ENCODE measurements at places on chromosomes 12 and 14.

DNA sequence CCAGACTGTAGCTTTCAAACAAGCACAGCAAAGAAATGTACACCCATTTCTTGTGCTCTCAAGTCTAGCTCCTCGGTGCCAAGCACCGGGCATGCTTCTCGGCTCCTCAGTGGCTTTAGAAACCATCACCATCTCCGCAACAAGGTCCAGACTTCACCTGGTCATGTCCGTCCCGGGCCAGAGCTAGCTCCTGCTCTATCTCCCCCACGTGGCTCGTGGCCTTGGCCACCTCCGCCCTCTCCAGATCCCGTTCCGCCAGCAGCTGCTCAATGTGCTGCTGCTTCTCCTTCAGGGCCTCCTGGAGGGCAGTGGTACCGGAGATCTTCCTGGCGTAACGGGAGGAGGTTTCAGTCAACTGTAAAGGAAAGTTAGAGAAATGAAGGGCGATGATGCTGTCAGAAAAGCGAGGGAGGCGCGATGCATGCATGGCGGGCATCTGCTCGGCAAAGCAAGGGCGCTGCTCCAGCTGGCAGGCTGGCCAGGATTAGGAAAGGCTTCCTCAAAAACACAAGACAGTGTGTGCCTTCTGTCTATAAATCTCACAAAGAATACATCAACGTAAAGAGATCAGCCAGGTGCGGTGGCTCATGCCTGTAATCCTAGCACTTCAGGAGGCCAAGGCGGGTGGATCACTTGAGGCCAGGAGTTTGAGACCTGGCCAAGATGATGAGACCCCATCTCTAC, 67.4 kb downstream of the CLIP1 start:
- DNase-seq, result no peak

DNA sequence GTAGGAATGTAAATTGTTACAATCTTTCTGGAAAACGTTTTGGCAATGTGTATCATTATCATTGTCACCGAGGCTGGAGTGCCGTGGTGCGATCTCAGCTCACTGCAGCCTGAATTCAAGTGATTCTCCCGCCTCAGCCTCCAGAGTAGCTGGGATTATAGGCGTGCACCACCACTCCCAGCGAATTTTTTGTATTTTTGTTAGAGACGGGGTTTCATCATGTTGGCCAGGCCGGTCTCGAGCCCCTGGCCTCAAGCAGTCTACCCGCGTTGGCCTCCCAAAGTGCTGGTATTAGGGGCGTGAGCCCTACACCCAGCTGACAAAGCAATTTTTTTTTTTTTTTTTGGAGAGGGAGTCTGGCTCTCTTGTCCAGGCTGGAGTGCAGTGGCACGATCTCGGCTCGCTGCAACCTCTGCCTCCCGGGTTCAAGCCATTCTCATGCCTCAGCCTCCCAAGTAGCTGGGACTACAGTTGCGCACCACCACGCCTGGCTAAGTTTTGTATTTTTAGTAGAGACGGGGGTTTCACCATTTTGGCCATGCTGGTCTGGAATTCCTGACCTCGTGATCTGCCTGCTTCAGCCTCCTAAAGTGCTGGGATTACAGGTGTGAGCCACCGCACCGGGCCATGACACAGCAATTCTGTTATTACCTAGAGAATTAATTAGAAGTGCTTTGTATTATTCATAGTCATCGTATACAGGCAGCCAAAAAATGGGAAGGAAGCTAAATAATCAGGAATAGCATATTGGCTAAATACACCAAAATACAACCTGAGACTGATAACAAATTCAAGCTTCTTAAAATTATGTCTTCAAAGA, 1.2 kb downstream of the ACTR6 start:
- no peak for DNase-seq

DNA sequence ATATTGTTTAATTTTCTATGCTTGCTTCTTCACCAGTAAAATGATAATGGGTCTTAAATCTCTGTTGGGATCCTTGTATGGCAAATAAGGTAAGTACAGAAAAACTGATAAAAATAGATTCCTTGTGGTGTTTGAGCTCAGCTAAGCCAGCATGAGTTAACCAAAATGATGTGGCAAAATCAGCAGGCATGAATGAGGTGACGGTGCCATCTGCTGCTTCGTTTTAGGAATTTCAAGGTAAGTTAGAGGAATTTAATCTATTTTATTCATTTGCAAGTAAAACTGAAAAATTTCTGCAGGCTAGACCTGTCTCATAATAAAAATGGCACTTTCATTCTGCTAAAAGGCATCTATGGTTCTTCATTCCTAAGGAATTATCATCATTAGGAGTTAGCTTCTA, 10.0 kb upstream of the CLEC7A start:
- peak; percentile 65 for DNase-seq

- no peak for DNase-seq
Measured at GRCh38 chr12:133203344-133204263, 22.3 kb downstream of the ZNF268 start.

DNA sequence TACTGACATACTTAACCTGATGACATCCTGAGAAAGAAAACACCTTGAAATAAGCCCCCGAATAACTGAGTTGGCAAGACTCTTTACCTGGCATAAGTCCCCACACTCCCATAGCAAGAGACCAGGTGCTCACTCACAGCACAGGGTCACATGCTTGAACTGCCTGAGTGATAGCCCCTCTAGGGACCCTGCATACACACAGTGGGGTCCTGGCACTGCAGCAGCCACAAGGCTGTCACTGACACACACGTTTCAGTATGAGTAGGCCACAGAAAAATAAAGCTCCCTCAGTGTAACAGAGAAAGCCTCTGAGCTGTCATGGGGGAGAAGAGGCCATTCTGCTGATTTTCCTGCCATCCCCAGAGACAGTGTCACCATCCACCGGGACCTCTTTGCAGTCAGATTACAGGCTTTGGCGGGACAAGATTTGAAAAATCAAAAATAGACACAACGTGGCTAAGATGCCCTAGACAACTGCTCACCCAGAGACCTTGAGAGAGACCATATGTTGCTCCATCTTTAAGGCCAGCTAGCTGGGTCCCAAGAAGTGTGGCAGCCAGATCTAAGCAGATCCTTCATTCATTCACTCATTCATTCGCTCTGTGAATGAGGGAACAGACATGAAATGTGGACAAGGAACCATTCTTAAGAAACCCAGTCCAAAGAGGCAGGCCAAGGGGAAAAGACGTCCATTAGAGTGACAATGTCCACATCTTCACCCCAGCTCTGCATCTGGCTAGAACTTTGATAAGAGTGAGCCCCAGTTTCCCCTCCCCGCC, 1.6 kb downstream of the SCARB1 start:
- DNase-seq, result no peak

- DNase-seq, result no peak
Measured at GRCh38 chr12:56348776-56349175, 10.1 kb downstream of the IL23A start.

DNA sequence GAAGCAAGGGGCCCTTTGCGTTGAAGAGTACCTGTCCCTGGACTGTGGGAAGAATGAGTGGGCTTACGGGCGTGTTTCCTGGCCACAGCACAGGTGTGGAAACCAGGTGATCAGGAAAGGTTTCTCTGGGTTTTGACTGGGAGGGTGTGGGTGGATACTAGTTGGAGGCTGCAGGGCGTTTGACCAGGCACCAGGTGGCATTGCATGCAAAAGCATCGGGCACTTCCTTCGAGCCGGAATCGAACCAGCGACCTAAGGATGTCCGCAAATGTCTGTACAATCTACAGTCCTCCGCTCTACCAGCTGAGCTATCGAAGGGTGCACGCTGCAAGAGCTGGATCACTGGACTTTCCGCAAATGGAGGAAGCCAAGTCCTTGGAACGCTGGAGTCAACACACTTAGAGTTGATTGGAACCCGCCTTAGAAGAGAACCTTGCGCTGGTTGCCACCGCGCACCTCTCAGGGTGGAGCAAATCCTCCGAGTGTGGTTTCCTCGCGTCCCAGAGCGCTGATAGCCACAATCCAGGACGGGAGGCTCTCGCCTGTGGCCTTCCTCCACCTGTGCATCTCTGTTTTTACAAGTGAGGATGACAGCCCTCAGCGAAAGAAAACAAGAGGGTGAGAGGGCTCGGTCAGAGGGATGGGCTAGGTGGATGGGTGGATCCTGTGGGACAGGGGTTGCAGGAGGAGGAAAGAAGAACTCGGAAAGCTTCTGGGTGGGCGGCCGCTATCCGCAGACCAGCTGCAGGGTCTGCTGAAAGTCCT, 21.2 kb upstream of the RNASE4 start:
- peak; percentile 46 for DNase-seq

DNA sequence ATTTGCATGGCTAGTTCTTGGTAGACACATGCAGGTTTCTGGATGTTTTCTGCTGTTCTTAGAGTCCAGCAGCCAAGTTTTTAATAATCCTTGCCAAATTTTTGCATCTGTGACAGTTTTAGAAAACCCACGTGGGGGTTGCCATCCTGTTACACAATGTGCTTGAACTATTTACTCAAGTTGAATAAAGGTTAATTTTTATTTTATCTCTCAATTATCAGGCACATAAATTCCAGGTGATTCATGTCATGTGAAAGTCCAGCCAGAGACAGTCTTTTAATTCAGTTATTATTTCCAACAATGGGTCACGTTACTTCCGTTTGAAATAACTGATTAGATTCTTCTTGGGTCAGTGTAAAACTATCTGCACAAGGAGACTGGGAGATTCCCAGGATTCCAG, 15.7 kb downstream of the MYRFL start:
- DNase-seq, result no peak

GRCh38 chr14:83887866-83888265, 1642.1 kb upstream of the FLRT2 start:
- DNase-seq, result no peak

- DNase-seq, result no peak
Measured at GRCh38 chr14:59308673-59309072, 120.2 kb downstream of the DAAM1 start.

- no peak for DNase-seq
Measured at GRCh38 chr14:60819575-60819974, 85.0 kb downstream of the MNAT1 start.

DNA sequence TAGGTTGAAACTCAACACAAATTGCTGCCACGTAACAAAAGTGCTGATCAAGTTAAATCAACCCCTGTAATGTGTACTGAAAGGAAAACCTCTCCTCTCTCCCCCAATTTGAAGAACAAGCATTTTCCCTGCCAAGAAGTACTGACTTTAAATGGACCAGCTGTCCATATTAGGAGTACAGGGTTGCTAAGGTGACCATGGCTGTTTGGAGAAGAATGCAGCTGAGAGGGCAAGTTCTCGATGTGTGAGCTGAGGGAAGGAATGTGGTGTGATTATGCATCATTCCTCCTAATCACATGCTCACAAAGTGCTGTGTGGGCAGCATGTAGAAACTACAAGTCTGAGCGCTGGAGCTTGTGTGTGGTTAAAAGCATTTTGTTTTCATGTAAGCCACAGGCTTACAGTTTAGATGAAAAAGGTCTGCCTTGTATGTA, 50.9 kb upstream of the CCT2 start:
- peak; percentile 77 for DNase-seq

- DNase-seq, result no peak
Measured at GRCh38 chr12:30357766-30358490, 337.7 kb downstream of the IPO8 start.

DNA sequence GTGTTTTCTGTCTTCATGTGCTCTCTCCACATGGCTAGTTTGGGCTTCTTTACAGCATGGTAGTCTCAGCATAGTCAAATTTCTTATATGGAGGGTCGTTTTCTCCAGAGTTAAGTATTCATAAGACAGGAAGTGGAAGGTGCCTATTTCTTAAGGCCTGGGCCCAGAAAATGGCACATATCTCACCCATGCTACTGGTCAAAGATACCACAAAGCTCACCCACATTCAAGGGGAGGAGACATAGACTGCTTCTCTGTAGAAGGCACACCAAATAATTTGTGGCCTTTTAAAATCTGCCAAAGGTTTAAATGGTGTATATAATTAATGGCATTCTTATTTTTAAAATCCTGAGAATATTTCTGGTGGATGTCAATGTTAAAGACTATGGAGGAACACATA, 44.8 kb downstream of the CCDC91 start:
- no peak for DNase-seq

DNA sequence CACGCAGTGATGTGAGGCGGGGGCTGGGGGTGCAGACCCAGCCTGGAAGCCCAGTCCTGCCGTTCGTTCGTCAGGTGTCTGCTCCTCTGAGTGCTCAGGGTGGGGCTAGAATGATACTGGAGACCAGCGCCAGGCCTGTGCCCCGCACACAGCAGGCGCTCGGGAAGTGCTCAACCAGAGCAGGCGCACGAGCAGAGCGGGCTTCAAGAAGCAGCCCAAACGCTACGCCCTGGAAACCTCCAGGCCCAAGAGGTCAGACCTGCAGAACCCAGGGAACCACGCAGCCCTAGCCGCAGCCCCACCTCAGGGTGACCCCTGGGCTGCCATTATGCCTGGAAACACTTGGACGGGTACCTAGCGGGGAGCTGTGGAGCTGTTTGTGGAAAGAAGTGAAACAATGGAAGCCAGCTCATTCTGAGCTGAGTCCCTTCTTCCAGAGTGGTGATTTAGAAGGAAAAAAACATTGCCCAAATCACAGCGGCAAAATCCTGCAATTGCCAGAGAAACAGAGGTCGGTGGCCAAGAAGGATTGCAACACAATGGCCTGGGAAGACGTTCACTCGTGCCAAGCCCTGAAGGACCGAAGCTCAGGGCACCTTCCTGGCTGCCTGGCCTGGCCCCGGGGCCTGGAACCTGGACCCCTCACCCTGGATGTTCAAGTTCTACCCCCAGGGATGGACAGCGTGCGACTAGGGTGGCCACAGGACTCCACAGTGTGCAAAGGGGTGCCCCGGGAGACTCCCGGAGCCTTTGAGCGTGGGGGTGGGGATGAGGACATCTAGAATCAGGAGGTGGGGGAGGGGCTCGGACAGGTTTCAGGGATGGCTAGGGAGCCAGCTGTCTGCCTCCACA, 40.4 kb upstream of the DIO3 start:
- DNase-seq, result peak; percentile 30

DNA sequence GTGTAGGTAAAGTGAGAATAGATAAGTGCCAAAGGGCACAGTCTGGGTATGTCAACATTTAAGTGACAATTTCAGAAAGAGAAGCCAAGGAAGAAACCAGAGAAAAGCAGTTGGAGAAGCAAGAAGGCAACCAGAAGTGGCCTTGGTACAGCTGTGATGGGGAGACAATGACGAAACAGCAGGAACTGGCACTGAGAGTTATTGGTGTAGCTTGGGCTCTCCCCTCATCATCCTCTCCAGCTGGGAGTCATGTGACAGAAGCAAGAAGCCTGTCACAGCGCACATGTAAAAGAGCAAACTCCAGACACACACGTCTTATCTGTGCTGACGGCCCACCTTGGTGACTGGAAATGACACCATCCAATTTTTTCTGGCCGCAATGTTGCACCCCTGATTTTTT, 203.3 kb upstream of the NUDT4 start:
- no peak for DNase-seq

- no peak for DNase-seq
Measured at GRCh38 chr14:52244328-52244727, 23.2 kb upstream of the PTGDR start.

- no peak for DNase-seq
Measured at GRCh38 chr14:79293482-79294177, 917.7 kb downstream of the DIO2 start.

GRCh38 chr14:44316647-44317440, 190.2 kb downstream of the FSCB start:
- DNase-seq, result no peak

GRCh38 chr12:115322275-115322674, 638.3 kb upstream of the TBX3 start:
- DNase-seq, result no peak
